ENCODE measurements at places on chromosomes 11 and 22. TPM values are rescaled to one million over a fixed set of nuclear protein-coding genes. Genes with fewer than 3 reads are reported as not detected.

DDI1 gene
- total RNA-seq = not detected

PLA2G6 gene
- 10.3 TPM for total RNA-seq

TRIM29 gene
- not detected for total RNA-seq

TRIM21 gene
- 20.8 TPM for total RNA-seq

NPTXR gene
- total RNA-seq = 0.95 TPM

ELFN2 gene
- total RNA-seq = 1.3 TPM

CCND1 gene
- total RNA-seq = 336 TPM

Measured in endothelial cell of umbilical vein (primary cell).